Stimulated activated CD8-positive, alpha-beta memory T cell treated with anti-CD3 and anti-CD28 coated beads, Interleukin-4, amount 100 ng/mL, for 1 hour (primary cell): ENCODE measurements at places on chromosomes 2 and 18.

GRCh38 chr2:212359425-212360067 lies 179.1 kb downstream of the ERBB4 start:
- DNase-seq: no peak

DNA sequence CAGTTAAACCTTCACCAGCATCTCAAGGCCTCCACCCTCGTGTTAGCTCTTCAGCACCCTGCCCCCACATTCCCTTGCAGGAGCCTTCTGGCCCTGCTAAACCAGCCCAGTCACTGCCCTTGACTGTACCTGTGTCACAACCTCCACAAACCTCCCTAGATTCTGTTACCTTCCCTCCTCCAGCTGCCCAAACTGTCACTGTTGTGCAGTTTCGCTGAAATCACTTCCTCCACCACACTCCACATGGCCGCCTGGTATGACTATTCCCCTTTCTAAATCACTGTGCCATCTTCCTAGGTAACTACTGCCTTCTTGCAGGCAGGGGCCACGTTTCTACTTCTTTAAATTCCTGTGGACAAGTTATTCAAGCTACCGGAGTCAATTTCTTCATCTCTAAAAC lies 160.2 kb downstream of the GALNT14 start:
- no peak for DNase-seq

DNA sequence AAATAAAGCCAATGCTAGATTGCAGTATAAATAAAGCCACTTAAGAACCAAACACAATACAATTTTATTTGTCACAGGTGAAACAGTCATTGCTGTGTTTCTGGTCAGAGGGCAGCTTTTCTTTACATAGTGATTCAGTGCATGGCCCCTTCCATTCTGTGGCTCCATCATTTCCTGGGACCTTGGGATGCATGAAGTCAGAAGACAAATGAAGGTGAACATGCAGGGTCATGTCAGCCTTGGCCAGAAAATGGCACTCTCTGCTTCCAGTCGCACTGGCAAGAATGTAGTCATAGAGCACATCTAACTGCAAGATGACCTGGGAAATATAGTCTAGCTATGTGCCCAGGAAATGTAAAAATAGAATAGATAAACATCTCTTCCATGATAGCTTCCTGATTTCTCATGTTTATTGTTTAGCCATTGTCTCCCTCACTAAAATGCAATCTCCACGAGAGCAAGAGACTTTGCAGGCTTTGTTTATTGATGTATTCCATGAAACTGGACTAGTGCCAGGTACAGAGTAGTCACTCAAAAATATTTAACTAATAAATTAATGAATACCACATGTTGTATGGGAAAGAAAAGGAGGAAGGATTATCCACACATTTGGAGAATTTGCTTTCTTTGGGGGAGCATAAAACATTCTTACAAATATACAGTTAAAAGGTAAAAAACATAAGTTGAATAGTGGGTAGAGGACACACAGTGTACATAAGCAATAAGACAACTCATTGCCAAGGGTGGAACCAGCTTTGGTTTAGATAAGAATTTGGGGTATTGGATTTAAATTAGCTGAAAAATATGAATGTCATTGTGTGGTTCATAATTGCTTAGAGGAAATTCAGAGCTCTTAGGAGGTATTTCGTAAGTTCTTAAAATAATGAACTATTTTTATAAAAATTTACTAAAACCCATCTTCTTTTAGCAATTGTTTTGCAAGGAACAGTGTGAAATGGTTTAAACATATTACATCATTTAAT lies 343.8 kb downstream of the PID1 start:
- DNase-seq: no peak

DNA sequence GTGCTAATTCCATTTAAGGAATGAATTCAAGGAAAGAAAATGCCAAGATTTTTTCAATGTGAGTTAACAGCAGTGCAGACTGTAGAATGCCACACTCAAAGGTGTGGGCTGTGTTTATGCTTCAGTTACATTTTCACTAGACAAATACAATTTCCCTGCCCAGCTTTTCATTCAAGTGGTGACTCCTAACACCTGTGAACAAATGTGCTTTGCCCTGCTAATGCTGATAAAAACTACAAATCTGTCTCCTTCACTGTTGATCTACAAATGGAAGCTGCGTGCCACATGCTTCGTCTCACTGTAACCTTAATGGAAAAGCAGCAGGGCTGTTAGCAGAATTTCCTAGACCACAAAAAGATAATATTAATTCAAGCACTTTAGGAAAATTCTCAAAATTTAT lies 19.8 kb upstream of the TCF4 start:
- no peak for DNase-seq

GRCh38 chr2:23754970-23755369 lies 172.0 kb downstream of the ATAD2B start:
- no peak for DNase-seq

DNA sequence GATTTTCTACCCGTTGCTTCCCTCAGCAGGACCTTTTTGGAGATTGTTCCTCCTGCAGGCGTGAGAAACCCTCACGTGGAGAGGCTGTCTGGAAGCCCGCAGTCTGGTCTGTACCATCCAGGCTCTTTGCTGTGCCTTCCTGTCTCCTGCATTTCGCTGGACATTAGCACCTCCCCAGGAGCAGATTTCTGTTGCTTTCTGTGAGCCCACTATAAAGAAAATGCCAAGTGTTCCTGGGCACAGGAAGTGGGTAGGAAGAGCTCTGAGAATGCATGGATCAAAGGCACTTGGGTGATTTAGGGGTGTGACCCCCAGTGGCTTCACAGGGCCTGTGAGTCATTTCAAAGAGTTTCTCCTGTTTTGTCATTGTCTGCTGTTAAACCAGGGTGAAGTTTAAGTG lies 27.3 kb downstream of the SPTBN1 start:
- DNase-seq: no peak

GRCh38 chr2:95069465-95069864 lies 44.0 kb downstream of the MAL start:
- no peak for DNase-seq

DNA sequence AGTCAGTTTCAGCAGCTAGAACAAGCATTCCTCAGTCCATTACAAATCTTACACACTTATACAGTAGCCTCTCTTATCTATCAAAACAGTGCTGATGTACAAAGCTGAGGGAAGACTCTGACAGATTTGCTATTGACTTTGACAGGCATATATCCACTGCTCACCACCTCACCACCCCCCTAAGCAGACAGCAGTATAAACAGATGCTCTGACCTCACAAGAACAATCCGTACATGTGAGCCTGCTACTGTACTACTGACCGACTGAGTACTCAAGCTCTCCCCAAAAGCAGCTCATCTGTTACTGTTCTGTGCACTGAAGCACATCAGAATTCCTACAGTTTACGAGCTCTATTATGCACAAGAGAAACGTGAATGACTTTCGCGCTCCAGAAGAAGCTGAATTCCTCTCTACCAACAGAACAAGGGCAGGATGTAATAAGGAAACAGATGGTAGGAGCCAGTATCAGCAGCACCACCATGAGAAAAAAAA lies 95.6 kb upstream of the PDE1A start:
- no peak for DNase-seq

- DNase-seq: no peak
These were observed 2.3 kb downstream of the HJURP start for GRCh38 chr2:233852056-233852455.

DNA sequence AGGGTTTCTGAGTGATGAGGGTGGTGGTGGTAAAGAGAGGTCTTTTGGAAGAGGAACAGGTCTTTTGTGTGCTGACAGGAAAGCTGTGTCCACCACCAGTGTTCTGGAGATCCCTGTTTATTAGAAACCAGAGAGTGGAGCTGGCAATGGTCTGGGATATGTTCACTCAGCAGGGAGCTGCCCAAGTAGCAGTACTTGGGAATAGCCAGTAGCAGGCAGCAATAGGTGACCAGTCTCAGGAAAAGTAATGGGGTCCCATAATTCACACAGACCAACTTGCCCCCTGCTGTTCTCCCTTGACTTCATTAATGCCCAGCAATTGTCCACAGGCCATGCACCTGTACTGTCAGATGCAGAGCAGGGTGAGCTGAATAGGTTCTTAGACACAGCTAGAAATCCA lies 1.8 kb downstream of the TSPYL6 start:
- DNase-seq: no peak
